ENCODE measurements at places on chromosomes 7 and 10.
A peak's percentile ranks its signal among the peaks of the same experiment; 100 is the strongest.

- no peak for DNase-seq
Observed at GRCh38 chr7:45881280-45881758, 7.0 kb upstream of the IGFBP1 start.

DNA sequence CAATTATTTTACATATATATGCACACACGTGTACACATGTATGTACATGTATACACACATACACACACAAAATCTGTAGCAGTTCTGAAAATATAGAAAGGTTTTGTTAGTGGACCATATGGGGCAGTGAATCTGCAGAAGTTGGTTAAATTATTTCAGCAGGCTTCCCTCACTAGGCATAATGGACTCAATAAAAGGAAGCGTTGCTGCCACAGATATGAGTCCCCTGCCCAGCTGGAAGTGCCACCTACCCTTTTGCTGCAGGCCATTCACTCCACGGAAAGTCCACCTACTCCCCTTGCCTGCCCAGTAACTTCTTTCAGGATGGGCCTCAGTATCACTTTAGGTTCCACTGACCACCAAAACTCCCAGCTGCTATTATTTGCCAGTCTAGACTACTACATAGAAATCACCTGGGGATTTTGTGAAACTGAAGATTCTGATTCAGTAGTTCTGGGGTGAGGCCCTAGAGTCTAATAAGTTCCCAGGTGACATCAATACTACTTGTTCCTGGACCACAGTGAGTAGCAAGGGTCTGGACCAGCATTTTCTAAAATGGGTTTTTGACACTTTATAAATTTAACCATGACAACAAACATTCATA, 29.3 kb upstream of the CROT start:
- no peak for DNase-seq

DNA sequence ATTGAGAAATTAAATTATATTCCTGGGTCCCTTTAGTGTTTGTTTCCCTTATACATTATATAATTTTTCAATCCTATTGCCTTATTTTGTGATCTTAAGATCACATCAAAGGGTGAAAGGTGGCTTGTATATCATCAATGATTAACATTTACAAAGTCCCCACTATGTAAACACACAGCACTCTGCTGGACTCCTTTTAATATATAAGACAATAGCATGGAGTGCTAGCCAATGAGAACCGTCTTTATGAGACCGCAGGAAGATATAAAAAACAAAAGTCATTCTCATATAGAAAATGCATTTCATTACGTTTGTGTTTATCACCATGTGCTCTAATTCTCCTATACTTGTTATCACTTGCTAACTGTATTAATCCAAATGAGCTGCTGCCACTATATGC, 108.5 kb downstream of the HOXA1 start:
- DNase-seq = no peak

DNA sequence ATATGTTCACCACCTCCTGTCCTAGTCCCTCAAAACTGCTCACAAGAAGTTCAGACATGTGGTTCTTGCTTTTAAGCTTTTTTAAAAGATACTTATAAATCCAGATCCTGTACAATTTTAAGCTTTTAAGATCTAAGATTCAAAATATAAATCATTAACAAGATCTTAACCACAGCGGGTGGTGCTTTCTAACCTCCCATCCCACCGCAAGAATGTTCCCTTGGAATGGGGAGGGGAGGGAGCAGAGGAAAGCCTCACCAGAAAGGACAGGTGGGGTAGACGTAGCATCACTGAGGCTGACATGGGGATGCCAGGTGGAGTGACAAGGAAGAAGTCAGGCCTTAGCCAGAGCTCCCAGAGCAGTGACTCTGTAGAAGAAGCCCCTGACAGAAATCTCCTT, 133.5 kb downstream of the C1GALT1 start:
- no peak for DNase-seq

- DNase-seq = no peak
Observed at GRCh38 chr7:122123746-122124145, 20.3 kb downstream of the AASS start.

- DNase-seq = peak; percentile 31
Observed at GRCh38 chr10:13555884-13556510, 27.2 kb upstream of the BEND7 start.

GRCh38 chr7:138756591-138757242, 41.1 kb upstream of the TMEM213 start:
- no peak for DNase-seq

DNA sequence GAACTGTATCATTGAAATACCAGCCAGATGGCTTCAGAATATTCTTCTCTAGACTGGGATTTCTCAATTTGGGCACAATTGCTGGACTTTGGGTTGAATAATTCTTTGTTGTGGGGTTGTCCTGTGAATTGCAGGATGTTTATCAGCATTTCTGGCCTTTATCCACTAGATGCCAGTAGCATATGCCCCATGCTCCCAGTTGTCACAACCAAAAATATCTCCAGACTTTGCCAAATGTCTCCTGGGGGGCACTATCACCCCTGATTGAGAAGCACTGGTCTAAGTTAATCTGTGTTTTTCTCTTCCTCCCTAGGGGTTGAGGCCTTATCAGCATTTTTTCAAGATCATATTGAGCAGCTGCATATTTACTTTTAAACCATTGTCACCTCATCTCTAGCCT, 204.9 kb upstream of the SP8 start:
- peak; percentile 83 for DNase-seq

DNA sequence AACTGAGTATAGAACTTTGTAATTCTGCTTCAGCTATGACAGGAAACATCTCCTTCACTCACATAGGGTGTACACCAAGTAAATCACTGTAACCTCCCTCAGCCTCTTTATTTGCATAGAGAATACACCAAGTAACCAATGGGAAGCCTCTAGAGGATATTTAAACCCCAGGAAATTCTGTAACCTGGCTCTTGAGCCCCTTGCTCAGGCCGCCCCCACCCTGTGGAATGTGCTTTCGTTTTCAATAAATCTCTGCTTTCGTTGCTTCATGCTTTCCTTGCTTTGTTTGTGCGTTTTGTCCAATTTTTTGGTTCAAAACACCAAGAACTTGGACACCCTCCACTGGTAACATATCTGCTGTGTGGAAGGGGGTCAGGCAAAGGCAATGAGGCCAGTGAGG, 60.2 kb downstream of the CLRN3 start:
- DNase-seq = no peak

DNA sequence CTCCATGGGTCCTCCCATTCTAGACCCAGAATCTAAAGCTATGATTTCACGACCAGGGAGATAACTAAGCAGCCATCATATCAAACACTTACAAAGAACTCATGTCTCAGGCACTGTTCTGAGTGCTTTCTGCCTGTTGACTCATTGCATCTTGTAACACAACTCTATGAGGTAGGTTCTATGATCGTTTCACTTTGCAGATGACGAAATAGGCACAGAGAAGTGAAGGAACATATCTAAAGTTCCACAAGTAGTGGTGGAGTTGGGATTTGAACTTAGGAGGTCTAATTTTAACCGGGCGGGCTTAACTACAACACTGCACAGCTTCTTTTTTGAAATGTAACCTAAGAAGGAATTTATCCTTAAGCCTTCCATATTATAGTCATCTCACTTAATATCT, 2.9 kb downstream of the RBP4 start:
- no peak for DNase-seq

DNA sequence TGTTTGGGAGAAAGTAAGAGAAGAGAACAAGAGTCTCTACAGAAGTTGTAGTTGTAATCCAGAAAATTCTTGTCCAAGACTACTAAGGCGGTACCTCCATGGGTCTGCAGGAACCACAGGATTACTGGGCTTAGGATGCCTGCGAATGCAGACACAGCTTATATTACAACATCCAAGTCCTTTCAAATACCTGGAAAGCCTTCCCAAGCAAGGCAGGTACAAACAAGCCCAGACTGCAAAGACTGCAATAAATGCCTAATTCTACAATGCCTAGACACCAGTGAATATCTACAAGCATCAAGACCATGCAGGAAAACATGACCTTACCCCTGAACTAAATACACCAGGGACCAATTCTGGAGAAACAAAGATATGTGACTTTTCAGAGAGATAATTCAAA, 178.2 kb downstream of the ARL4A start:
- DNase-seq = no peak

DNA sequence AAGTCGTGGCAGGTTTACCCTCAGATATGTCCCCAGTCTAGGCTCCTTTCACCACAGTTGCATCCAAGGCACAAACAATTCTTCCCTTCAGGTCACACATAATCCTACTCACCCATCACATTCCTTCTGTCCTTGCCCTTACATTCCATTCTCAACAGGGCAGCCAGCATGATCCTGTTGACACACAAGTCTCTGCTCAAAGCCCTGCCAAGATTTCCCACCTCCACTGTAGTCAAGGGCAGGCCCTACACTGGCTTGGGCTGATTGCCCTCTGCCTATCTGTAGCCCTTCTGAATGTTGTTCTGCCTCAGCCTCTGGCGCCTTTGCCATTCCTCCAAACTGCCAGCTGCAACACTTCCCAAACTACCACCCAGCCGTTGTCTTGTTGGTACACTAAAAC, 187.9 kb upstream of the AKR1E2 start:
- DNase-seq = peak; percentile 78

DNA sequence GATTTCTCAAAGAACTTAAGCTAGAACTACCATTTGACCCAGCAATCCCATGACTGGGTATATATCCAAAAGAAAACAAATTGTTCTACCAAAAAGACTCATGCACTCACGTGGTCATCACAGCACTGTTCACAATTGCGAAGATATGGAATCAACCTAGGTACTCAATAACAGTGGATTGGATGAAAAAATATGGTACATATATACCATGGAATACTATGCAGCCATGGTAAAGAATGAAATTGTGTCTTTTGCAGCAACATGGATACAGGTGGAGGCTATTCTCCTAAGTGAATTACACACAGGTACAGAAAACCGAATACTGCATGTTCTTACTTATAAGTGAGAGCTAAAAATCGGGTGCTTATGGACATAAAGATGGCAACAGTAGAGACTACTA, 61.8 kb downstream of the PIK3CG start:
- DNase-seq = no peak

DNA sequence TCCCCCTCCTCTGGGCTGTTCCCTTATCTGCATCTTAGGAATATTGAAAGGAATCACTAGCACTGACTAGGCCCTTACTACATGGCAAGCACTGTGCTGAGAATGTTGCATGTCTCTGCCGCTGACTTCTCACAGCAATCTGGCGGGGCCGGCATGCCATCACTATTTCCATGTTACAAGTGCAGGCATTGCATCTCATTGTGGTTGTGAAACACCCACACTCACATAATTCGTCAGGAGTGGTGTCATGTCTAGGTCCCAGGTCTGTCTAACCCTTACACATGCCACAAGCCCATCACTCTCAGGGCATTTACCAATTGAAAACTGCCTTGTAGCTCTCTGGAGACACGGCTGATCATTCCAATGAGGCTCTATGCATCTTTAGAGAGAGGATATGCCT, 8.5 kb upstream of the IL2RA start:
- DNase-seq = no peak

DNA sequence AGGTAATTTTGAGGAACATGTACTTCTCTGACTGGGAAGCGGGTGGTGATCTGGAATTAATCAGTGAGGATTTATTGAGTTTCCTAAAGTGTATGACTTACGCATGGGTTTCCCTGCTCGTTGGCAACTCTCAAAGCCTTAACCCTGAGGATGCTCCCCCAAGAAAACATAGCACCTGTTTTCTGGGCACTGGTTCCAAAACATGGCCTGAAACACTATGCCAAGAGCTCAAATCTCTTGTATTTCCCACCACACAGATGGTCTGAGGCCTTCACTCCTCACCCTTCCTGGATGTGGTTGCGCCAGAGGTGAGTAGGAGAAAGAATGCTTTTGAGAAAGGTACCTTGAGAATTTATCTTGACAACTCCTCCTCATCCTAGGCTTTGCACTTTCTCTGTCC, 250.4 kb downstream of the FZD1 start:
- no peak for DNase-seq

- DNase-seq = no peak
Observed at GRCh38 chr7:32273297-32273696, 203.1 kb upstream of the PDE1C start.

DNA sequence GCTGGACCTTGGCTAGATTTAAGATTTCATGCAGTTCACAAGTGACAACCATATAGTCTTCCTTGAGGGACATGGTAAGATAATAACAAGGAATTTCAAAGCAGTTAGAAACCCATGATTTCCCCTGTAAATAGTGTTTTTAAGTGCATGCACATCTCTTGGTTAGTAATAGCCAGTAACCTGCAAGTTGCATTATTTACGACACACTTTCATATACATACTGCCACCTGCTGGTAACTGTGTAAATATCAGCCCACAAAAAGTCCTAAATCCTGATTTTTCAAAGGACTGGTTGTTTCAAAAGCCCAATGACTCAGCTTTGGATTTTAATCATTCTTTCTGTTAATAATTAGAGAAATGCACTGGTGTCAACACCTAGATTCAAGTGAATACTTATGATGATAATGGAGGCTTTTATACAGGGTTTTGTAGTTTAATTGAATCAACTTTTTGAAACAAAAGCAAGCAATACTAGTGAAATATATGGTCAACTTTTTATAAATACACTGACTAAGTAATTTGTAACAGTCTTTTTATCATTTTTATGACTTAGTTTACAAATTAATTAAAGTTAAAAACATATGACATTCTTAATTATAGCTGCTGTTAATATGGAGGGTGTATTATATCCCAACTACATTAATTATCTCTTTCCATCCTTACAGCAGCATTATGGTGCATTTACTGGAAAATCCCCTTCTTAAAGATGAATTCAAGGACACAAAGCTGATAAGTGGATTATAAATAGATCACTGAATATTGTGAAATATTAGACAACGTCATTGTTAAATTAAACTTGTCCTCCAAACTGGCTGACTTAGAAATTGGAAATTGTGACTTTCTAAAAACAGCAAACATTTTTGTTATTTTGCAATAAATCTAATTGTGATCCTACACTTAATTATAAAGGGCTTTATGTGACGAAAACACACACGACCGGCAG, 367.7 kb upstream of the SEMA3D start:
- DNase-seq = peak; percentile 67

DNA sequence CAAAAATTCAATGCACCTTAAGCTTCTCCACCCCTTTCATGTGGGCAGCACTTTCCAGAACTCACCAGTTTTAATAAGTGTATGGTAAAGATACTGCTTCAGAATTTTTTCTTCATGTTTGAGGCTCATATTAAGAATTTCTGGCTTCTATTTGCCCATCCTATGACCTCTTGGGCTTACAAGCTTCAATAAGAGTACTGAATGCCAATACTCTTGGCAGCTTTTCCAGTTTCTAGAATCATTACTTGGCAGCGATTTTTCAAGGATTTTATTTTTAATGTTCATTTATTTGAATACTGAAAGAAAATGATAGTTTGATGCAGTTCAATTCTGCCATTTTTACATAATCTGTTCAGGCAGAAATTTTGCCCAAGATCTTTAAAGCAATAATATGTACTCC, 242.1 kb upstream of the KCND2 start:
- no peak for DNase-seq

Measured in mesendoderm (in vitro differentiated cells).